ENCODE measurements at places on chromosomes 12 and 14.

DNA sequence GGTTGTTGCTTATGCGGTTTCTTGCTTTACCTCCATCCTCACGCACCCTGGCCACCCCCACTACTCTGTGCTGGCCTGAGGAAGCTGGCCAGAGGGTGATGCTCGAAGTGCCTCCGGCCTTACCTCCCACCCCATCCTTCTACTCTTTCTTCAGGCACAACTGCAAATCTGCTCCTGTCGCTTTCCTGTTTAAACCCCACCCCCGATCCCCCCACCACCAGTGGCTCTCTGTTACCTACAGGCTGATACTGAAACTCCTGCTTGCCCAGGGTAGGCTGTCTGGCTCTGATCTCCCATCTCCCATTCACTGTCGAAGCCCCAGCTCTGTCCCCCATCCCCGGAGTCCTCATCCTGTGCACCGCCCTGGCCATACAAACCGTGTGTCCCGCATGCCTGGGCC is 111.5 kb downstream of the PRMT8 start:
- no peak for DNase-seq

GRCh38 chr12:69474456-69474855 is 4.3 kb downstream of the FRS2 start:
- DNase-seq, result no peak

- peak; percentile 98 for DNase-seq
Measured at GRCh38 chr14:62691647-62692489, 353.4 kb downstream of the KCNH5 start.

GRCh38 chr14:71070169-71070568 is 162.9 kb downstream of the PCNX1 start:
- no peak for DNase-seq

DNA sequence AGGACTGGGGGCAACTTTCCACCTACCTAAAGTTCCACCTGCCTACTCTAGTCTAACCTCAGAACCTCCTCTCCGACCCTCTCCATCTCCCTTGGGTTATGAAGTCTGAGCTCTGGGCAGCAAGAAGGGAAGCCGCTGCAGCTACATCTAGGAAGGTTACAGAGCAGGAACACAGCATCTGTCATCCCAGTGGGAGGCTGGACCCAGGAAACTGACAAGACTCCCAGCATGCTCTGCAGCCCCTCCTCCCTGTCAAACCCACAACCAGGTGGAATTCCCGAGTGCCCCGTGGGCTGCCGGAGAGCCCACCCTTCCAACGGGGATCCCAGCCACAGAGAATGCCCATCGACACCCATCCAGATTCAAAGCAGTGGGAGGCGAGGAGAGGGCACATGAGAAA is 2.1 kb downstream of the TESC start:
- no peak for DNase-seq

- DNase-seq, result no peak
Measured at GRCh38 chr12:72359416-72359815, 87.2 kb downstream of the TRHDE start.

- no peak for DNase-seq
Measured at GRCh38 chr12:22329621-22330020, 4.9 kb downstream of the ST8SIA1 start.

GRCh38 chr14:55744321-55744720 is 164.3 kb downstream of the KTN1 start:
- no peak for DNase-seq

- no peak for DNase-seq
Measured at GRCh38 chr12:14984766-14985285, 12.0 kb downstream of the PDE6H start.

DNA sequence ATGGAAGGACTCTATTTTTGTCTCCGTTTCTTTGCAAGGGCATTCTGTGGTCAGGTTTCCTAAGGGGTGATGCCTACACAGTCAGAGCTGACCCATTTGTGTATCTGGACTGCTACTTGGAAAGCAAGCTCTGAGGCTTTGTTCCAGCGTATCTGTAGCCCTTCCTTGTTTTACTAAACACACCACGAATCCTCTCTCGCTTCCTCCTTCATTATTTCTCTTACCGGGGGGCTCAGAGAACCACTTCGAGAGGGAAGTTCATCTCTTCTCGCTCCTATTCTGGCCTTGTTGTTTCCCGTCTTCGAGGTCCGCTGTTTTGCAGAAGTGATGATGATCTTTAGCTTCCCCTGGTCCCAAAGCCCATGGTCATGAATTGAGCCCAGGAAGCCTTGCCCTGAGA is 164.7 kb downstream of the SSPN start:
- no peak for DNase-seq

DNA sequence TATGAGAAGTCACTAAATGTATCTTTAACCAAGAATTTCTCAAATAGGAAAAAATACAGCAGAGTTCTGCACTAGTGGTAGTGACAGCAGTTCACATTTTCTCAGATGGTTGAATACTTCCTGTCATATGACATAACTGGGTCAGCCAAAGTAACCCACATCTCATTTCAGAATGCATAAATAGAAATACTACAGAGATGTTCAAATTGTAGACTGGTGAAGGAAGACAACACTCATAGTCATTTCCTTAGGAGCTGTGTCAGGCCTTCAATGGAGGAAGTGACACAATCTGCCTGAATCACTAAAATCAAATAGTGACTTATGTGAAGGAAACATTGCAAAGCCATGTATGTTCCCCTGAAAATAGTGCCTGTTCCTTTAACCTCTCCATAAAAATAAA is 32.4 kb downstream of the FERMT2 start:
- DNase-seq, result peak; percentile 93

GRCh38 chr12:46432325-46432724 is 59.8 kb upstream of the SLC38A2 start:
- DNase-seq, result no peak

- no peak for DNase-seq
Measured at GRCh38 chr12:7642287-7642686, 23.4 kb downstream of the APOBEC1 start.

- no peak for DNase-seq
Measured at GRCh38 chr12:93245543-93245942, 132.2 kb upstream of the NUDT4 start.

DNA sequence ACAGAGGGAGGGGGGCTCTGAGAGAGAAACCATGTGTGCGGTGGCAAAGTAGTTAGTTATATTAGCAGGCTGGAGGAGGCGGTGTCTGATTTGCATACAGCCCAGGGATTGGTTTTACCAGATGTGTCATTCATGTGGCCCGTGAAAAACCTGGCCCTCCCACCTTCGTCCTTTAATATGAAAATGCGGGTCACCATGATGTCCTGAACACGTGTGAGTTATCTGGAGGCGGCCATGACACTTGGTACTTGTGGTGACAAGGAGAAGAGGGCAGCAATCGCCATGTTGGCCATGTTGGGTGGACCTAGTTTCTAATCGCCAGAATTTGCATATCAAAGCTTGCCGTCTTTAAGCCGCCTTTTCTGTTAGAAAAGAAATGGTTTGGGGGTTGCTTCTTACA is 108.8 kb downstream of the RAD51B start:
- no peak for DNase-seq

DNA sequence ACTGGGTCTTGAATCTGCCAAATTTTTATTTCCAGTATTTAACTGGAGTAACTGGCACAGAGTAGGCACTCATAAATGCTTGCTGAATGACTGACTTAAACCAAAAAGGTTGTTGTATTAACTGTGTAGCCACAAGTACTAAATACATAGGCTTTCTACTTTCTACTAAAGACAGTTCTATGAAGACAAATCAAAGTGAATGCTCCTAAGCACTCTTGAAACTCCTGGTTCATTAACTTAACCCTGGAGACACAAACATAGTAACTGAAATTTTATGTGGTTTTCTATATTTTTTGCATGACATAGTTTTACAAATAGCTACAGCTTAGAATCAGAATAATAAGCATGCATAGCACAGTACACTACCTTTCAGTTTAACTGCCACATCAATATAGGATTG is 70.4 kb downstream of the TXNDC16 start:
- DNase-seq, result no peak

- DNase-seq, result no peak
Measured at GRCh38 chr14:45083617-45083975, 320 bp upstream of the PRPF39 start.

DNA sequence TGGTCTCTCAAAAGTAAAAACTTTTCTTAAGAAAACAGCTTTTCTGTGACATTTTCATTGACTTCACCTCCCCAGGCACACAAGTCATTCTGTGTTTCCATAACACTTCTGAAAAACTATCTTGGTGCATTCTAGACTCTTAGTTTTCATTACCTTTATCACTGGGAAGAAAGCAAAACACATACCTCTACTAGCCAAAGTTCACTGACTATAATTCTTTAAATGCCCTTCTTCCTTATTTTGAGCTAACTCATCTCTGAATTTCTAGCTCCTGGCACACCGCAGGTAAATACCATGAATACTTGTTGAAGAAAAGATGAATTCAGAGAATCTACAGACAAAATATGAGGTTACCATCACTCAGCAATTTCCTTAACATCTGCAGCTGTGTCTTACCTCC is 21.1 kb downstream of the MLH3 start:
- no peak for DNase-seq

- DNase-seq, result no peak
Measured at GRCh38 chr14:21385188-21385904, 1.5 kb upstream of the SUPT16H start.

DNA sequence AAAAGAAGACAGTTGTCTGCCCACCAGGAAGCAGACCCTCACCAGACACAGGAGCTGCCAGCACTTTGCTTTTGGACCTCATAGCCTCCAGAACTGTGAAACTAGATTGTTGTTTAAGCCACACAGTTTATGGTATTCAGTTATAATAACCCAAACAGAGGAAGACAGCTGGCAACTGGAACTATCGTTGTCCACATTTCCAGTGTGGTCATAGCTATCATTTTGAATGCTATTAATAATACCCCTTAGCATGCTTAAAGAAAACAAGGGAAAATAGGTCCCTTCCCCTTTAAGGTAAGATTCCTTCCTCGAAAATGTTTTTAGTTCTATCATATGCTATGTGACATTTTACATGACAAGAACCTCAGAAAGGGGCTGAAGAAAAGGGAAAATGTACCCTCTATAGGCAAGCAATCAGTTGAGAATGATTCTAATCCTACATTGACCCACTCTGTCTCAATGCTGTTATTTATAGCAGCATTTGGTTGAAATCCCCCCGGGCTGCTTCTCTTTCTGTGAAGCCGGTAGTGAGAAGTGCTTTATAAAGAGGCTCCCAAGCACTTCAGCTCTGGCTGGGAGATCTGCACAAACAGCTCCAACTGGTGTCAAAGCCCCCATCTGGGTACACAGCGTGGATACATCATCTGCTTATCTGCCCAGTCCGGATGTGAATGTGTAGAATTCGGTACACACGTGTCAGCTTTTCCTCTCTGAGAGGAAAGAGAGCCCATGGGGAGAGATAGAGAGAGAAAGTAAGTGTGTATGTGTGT is 221.2 kb upstream of the FLRT2 start:
- peak; percentile 5 for DNase-seq

DNA sequence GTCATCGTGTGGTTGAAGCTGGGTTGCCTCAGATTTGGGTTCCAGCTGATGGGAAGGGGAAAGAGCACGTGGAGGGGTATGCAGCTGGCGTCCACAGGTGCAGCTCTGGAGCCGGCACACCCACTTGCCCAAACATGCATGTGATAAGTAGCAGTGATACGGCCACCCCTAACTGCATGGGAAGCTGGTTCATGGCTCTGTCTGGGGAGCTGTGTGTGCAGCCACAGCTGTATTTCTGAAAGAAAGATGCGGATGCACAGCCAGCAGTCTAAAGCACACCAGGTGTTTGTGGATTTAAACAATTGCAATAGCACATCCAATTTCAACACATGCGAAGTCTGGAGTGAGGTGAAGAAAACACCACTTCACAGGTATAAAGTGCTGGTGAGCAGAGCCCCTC is 181.4 kb downstream of the EFCAB11 start:
- DNase-seq, result no peak

DNA sequence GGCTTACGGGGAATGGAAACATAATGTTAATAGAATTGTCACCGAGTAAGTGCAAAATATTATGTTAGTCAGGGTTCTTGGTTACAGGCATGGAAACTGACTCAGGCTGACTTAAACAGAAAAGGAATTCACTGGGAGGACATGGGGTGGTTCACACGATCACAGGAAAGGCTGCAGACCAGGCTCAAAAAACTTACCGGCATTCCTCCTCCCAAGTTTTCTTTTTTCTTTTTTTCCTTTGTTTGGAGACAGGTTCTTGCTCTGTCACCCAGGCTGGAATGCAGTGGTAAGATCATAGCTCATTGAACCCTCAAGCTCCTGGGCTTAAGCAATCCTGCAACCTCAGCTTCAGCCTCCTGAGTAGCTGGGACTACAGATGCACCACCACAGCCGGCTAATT is 11.9 kb upstream of the UBE2N start:
- DNase-seq, result no peak

DNA sequence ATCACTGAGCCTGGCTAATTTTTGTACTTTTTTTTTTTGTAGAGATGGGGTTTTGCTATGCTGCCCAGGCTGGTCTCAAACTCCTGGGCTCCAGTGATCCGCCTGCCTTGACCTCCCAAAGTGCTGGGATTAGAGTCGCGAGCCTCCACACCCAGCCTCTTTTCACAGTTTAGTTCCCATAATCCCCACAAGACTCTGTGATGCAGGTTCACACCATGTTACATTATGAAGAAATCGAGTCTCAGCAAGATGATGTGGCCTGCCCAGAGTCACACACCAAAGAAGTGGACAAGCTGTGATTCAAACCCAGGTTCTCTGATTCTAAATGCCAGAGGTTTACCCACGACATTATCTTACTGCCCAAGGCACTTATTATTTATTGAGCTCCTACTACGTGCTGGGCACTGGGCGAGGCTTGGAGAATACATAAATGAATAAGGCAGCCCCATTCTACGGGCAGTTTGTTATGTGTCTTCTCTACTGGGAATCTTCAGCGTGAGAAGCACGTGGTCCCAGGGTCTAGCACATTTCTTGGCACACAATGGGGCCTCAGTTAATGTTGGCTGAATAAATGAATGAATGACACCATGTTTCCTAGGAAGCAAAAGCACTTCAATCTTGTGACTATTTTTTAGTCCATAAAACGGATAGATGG is 23.5 kb upstream of the OASL start:
- DNase-seq, result no peak

DNA sequence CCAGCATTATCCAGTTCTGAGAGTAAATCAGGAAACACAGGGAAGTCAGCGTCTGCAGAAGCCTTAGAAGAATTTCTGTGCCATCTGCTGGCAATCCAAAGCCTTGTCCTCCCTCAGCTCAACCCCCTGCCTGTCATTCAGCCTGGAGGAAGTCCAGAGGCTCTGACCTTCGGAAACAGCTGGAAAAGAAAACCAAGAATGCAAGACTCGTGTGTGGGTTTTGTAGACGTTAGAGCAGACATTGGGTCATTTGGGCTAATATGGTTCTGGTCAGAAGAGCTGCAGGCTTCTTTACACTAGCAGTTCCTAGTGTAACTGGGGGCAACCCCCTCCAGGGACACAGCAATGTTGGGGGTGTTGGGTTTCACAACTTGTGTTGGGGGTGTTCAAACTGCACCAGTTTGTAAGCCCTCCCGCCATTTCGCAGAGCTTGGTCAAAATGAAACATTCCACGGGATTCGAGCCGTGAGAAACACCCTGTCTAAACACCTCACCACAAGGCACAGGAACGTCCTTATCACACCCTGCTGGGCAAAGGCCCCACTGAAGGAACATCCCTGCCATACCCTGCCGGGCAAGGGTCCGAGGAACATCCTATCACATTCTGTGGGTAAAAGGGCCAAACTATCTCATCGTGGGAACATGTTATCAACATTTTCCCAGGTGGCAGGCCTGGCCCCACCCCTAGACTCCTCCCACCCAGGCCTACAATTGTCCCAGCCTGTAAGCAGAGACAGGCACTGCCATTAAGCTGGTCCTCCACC is 21.0 kb upstream of the SERPINA4 start:
- DNase-seq, result peak; percentile 64

Measured in cardiac fibroblast (primary cell).